ENCODE measurements at places on chromosomes 16 and 17.

DNA sequence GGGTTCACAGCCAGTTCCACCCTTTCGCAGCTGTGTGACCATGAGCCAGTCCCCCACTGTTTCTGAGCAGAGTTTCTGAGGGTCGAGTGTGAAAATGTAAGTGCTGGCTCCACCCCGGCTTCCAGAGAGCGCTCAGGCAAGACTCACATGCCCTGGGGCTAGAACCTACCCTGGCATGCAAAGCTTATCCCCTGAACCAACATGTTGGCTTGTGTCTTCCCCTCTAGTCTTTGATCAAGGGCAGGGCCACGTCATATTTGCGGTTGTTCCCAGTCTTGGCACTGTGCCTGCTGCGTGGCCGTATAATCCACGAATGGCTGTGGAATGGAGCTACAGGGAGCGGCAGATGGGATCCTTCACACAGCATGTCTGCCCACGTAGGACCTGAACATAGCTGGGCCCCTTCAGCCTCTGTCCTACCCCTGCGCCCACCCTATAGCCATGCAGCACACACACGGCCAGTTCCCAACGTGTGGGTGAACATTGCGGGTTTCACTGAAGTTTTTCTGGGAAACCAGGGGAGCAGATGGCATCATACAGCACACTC lies 84.8 kb downstream of the MRM1 start:
- no peak for DNase-seq

DNA sequence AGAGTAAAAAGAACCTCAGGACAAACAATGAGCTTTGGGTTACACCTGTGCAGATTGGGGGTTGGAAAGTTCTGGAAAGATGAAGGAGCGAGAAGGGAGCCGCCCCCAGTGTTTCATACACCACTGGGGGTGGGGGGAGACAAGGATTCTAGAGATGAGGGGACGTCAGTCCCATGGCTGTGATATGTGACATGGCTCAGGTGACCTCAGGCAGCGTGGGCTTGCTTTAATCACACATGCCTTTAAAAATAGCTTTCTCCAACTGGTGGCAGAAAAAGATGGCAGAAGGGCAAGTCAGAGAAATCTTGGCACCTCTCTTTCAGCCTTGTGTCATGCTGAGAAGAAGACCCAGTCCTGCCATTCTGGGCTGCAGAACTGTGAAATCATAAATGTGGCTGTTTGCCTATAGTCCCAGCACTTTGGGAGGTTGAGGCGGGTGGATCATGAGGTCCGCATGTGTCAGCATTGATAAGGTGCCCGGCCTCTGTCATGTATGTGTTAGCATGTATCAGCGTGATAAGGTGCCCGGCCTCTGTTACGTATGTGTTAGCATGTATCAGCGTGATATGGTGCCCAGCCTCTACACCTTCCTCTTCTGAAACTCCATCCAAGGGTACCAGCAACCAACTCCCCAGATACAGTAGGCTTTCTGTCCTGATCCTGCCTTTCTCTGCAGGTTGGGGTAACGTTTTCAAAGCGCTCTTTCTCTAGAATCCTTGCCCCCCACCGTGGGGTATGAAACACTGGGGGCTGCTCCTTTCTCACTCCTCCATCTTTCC lies 25.0 kb downstream of the WIPI1 start:
- DNase-seq: no peak

DNA sequence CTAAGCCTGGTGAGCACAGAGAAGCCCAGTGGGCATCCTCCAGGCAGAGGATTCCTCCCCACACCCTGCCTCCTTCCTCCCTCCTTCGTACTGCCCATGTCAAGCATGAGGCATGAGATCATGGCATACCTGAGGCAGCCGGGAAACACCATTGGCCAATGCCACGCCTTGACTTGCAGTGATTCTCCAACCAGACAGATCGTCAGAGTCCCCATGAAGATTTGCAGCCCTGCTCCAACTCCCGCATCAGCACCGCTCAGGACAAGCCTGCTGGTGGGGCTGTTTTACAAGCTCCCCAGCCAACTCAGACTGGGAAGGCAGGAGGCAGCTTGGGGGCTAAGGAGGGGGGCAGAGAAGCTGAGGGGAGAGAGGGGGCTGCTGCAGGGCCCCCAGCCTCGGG lies 2.9 kb upstream of the KRT16 start:
- DNase-seq: no peak

DNA sequence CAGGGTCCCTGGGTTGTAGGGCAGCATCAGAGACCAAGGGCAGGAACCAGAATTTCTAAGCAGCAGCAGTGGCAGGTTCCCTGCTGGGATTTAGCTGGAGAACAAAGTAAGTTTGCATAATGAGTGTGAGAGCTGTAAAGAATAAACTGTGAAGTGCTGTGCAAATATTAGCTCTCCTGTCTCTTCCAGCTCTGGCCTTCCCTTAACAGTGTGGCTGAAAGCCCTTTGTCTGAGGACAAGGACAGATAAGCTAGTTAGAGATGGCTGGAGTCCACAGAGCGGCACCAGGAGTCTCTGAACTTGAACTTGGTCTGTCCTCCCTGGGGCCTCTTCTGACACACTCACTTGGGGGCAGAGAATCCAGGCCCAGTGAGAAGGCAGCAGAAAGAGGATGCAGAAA lies 98.2 kb upstream of the WSCD1 start:
- DNase-seq: no peak

- DNase-seq: peak; percentile 34
Observed at GRCh38 chr16:57092786-57093411, 516 bp downstream of the CPNE2 start.

DNA sequence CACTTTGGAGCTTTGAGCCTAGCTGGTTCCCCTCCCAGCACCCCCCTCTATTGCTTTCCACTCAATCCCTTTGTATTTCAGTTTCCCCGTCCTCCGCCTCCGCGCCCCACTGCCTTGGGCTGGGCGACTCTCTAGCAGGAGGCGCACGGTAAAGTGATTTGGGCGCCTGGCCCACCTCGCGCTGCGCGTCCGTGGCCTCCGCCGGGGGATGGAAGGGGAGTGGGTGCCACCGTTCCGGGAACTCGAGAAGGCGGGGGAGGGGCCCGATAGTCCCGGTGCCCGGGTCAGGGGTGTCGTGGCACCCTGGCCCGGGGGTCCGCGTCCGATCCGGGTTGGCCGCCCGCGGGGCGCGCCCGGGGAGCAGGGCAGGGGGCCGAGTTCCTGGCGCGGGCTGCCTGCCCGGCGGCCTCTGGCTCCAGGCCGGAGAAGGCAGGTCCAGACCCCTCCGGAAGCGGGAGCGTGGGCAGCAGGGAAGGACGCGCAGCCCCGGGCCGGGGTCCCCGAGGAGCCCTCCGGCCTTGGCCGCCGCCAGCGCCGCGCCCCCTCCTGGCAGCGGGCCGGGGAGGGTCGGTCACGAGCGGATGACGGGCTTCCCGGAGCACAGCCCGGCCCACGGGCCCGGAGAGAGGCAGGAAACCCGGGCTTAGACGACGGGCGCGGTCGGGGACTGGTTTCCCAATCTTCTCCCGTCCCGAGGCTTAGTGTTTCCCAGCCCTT lies 15.8 kb downstream of the MEOX1 start:
- peak; percentile 12 for DNase-seq

DNA sequence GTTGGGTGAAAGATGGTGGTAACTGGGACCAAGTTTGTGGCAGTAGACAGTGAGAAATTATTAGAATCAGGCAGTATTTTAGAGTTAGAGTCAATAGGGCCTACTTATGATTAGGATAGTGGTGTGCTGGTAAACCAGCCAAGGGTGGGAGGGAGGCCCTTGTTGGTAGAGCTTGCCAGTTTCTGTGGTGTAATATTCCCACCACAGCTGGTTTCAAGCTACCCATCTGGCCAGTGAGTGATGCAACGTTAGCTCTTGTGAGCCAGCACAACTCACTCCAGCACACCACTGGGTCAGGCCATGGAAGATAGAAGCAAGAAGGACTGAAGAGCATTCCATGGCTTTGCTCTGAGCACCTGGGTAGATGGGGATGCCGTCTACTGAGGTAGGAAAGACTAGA lies 34.9 kb downstream of the GNAO1 start:
- DNase-seq: no peak

GRCh38 chr16:7392206-7392605 lies 59.6 kb downstream of the RBFOX1 start:
- no peak for DNase-seq

GRCh38 chr17:74008196-74008595 lies 195.3 kb upstream of the RPL38 start:
- DNase-seq: no peak
